HT-29 (cell line): ENCODE measurements at places on chromosomes 13 and 19.

GRCh38 chr13:47457626-47458025 lies 543.4 kb downstream of the SUCLA2 start:
- DNase-seq = no peak

DNA sequence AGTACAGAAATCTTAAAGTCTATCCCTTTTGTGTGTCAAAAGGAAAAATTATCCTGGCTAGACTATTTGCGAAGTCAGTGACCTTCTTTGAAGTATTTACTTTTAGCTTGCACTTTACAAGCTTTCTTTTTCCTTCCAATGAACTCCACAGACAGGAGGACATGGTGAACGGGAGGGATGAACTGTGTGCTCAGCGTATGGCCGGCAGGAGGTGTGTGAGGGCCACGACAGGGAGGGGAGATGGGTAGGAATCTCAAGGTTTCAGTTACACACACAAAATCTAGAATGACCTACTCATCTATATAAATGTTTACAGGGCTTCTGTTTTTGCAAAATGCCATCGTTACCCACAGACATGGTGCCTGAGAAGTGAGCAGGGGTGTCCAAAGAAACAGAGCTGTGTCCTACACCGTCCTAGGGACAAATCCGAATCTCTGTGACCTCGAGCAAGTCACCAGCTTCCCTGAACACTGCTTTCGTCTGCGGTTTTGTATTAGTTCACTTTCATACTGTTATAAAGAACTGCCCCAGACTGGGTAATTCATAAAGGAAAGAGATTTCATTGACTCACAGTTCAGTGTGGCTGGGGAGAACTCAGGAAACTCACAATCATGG lies 537.2 kb downstream of the LIG4 start:
- peak; percentile 47 for DNase-seq

DNA sequence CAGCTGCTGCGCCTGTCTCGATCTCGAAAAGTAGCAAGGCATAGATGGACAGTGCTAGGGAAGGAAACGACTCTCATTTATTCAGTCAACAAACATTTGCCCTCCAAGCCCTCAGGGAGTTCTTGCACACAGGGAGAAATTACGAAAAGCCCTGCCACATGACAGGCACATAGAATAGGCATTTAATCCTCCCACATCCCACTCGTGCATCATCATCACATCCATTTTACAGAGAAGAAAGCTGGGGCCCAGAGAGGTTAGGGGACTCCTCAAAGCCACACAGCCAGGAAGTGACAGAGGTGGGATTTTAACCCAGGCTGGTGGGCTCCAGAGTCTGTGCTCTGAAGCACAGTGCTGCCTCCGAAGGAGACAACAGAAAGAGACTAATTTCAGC lies 11.6 kb downstream of the TMEM221 start:
- DNase-seq = no peak

GRCh38 chr13:112690283-112690929 lies 568 bp downstream of the ATP11A start:
- peak; percentile 54 for DNase-seq

DNA sequence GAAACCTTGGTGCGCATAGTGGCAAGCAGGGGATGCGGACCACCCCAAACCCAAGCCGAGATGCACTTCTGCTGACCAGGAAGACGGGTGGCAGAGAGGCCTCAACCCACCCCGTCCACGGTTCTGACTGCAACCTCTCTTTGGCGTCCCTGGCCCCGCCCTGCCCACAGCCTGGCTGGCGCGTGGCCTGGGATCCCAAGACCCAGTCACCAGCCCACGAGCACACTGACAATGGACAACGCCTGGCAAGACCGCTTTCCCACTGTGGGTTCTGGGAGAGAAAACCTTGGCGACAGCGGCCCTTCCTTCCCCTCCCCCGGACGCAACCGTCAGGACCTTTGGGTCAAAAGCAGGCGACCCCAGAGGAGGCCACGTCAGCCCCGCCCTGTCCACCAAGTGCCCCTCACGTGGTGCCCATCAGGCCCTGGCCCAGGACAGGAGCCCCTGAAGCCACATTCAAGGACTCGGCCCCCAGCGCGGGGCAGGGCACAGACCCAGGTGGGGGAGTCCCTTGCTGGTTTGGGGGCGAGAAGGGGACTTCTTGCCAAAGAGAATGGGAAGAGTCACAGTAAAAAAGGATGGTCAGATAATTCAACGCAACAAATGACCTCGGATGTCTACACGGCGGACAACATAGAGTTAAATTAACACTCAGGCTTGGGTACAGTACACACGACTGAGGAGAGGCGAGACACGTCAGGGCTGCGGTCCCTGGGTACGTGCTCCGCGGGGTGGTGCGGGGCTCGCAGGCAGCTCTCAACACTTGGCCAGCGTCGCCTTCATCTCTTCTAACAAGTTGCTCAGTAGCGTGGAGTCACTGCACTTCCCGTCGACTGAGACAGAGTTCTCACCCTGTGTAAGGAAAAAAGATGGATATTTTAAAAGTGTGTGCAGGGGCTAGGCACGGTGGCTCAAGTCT lies 5.0 kb downstream of the IZUMO4 start:
- DNase-seq = no peak

DNA sequence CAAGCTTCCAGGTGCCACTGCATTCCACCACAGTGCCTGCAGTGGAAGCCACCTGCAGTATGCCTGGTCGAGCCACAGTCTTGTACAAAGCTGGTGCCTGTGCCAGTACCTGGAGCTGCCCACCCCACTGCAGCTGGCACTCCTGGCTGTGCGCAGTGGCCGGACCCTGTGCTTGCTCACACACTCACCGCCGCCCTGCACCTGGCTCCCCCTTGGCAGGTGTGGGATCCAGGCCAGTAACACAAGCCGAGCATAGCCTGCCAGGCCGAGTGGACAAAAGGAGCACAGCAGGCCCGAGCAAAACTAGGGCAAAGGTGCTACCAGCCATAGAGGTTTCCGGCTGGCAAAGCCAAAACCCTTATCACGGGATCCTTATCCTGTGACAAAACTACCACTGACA lies 18.5 kb downstream of the UGGT2 start:
- no peak for DNase-seq

DNA sequence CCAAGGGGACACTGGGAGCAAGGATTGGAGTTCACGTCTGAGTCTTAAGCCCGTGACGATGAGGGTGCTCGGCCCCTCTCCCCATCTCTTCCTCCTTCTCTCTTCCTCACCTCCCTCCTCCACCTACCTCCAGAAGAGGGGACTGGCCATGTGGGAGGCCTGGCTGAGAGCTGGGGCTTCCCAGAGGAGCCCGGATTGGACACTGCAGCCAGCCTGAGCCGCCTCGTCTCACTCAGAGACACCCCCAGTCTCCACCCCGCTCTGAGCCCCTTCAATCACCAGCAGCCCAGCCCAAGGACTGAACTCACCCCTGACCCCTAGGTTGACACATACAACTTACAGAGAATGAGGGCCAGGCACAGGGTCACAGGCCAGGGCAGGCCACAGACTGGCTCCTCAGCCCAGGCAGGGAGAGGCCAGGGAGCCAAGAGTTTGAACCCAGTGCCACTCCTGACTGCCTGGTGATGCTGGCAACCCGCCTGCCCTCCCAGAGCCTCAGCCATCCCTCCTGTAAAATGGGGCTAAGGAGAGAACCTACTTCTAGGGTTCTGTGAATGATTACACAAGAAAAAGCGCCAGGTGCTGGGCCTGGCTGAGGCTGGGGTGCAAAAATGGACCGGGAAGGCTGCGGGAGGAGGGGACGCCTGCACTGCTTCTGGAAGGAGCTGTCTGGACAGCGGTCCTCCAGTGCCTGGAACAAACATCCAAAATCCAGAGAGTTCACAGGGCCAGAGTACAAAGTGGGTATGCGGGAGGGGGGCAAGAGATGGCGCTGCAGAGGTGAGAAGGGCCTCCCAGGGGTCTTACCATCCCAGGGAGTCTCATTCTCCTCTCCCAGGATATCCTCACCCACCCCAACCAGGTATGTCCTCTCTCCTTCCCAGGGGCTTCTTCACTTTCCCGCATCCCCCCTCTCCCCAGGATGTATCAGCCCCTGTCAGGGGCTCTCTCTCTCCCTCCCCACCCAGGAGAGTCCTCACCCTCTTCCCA lies 1.1 kb downstream of the CD79A start:
- DNase-seq = peak; percentile 1

DNA sequence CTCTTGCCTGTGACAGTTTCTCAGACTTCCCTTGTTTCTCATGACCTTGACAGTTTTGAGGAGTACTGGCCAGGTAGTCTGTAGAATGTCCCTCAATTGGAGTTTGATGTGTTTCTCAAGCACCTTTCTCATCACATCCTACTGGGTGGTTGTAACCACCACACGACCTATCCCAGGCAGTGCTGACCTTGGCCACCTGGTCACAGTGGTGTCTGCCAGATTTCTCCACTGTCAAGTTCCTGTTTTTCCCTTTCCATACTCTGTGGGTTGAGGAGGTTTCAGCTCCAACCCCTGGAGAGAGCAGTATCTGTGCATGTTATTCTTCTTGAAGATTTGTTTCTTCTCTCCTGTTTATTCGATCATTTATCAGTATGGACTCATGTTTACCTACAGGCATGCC lies 8.4 kb upstream of the UPF3A start:
- DNase-seq = no peak

- no peak for DNase-seq
These were observed 18.8 kb downstream of the FAM216B start for GRCh38 chr13:42800109-42800643.

- no peak for DNase-seq
These were observed 144.8 kb downstream of the FLT1 start for GRCh38 chr13:28349907-28350654.

GRCh38 chr13:112071723-112072533 lies 5.0 kb downstream of the SOX1 start:
- DNase-seq = no peak

GRCh38 chr13:50476577-50477285 lies 366.8 kb downstream of the DLEU7 start:
- no peak for DNase-seq

- no peak for DNase-seq
These were observed 97.3 kb downstream of the AKAP11 start for GRCh38 chr13:42369071-42369797.

- no peak for DNase-seq
These were observed 444.3 kb downstream of the GPC6 start for GRCh38 chr13:93670866-93671265.

DNA sequence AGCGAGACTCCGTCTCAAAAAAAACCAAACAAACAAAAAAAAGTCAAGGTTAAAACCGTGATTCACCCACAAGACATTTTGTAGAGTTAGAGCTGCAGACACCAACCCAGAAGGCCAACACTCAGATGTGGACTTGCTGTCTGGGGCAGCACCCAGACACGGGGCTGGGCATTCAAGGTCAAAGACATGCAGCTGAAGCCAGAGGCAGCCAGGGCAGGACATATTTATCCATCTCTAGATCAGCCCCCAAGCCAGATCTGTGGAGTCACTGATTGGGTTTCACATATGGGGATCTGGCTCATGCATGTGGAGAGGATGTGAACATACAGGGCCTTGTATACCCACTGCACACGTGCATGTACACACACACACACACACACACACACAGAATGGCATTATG lies 3.6 kb downstream of the KLK15 start:
- no peak for DNase-seq

- DNase-seq = no peak
These were observed 667 bp downstream of the ZNF878 start for GRCh38 chr19:12052091-12052496.

GRCh38 chr13:65857942-65858565 lies 1372.1 kb downstream of the PCDH9 start:
- DNase-seq = no peak

- peak; percentile 15 for DNase-seq
These were observed 26.2 kb downstream of the ZNF160 start for GRCh38 chr19:53076984-53077383.

DNA sequence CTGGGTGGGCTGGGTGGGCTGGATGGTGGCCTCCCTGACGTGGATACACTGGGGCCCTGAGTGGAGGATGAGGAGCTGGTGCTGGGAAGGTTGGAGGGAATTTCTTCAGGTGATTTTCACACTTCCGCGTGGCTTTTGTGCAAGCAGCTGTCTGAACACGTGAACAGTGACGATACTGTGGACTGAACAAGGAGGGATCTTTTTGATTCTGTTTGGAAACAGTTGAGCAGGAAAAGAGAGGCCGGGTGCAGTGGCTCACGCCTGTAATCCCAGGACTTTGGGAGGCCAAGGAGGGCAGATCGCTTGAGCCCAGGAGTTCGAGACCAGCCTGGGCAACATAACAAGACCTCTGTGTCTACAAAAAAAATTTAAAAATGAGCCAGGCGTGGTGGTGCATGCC lies 9.1 kb upstream of the GTF2F1 start:
- DNase-seq = no peak

GRCh38 chr13:73825143-73825542 lies 309.1 kb downstream of the KLF12 start:
- no peak for DNase-seq

- no peak for DNase-seq
These were observed 1405.1 kb downstream of the PCDH9 start for GRCh38 chr13:65825039-65825438.

DNA sequence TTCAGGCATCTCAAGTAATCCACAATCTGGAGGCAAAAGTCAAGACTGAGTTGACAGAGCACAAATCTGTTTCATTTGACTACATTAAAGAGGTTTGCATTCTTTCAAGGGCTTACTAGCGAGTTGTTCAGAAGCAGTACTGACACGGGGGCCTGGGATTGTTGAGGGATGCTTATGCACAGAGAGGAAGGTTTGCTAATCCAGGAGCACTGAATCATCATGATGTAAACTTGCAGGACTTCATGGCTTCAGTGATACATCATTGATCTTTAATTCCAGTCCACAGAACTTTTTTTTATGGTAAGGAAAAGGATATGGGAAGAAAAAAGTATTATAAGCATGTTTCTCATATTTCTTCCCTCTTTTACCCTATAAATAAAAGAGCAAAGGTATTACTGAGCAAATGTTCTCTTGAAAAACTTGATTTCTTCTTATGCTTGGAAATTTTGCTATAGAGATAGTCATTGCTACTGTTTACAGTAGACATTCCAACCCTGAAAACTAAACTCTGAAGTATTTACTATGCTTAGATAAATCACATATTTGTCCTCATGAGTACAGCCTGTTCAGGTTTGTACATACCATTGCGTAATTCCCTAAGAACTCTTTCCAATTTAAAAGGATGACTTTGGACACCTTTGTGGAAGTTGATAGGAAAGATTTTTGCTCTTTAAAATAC lies 65.8 kb upstream of the KPNA3 start:
- peak; percentile 28 for DNase-seq

DNA sequence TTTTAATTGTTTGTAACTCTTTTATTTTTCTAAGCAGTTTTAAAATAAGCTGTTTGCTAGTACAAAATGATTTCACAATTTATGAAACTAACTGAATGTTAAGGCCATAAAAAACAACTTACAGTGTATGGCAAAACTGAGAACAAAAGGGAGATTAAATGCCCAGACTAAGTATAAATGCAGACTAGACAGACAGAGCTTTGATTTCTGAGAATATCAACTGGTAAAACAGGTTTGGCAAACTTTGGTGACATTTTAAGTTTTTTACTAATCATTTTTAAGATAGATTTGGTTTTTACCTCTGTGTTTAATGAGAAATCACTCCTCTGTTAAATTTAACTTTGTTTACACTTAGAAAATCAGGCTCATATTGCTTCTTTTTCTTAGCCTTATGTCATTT lies 127.5 kb upstream of the KLF5 start:
- peak; percentile 57 for DNase-seq

DNA sequence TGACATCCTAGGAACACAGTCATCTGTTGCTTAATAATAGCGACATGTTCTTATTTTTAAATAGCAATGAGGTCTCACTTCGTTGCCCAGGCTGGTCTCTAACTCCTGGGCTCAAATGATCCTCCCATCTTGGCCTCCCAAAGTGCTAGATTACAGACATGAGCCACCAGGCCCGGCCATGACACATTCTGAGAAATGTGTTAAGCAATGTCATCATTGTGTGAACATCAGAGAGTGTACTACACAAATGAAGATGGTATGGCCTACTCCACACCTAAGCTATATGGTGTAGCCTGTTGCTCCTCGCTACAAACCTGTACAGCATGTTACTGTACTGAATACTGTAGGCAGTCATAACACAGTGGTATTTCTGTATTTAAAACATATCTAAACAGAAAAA lies 24.6 kb upstream of the GARRE1 start:
- no peak for DNase-seq
